ENCODE measurements at places on chromosomes 5 and 9.

DNA sequence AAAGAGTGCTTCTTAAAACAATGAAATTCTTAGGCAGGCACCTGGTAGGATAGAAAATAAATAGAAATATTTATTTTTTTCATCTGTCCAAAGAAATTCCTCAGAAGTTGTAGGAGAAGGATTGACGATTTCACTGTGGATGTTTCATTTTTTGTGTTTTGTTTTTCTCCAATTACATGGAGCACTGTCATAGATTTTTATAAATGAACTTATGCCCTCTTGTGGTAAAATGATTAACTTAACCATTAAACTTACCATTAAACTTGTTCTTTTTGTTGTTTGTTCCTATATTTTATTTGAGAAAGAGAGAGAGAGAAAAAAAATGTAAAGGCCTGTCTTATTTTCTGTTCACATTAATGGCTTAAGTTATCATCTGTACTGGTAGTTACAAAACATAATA is 339.2 kb downstream of the PRR16 start:
- no peak for DNase-seq

GRCh38 chr5:126511961-126512360 is 83.1 kb downstream of the ALDH7A1 start:
- no peak for DNase-seq

GRCh38 chr9:96854651-96855273 is 448 bp upstream of the ZNF782 start:
- no peak for DNase-seq

DNA sequence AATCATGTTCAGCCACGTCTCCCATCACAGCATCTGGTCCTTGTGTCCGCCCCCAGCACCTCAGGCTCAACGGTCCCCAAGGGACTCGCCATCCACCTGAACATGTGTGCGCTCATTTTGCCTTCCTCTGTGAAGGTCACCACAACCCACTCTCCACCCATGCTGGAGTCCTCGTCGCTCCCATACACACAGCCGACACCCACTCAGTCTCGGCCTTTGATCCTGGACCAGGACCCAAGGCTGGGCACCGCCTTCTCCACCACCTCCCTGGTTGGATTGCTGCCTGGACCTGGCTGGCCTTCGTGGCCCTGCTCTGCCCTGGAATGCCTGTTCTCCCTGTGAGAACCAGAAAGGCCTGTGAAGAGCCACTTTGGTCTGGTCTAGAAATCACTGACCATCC is 60.3 kb downstream of the UBE2QL1 start:
- DNase-seq, result no peak

GRCh38 chr9:12702160-12702758 is 9.1 kb downstream of the TYRP1 start:
- DNase-seq, result peak; percentile 75

- no peak for DNase-seq
These were observed 18.9 kb upstream of the EGFL7 start for GRCh38 chr9:136643596-136644342.

GRCh38 chr5:133128066-133128465 is 76.3 kb downstream of the HSPA4 start:
- DNase-seq, result no peak

DNA sequence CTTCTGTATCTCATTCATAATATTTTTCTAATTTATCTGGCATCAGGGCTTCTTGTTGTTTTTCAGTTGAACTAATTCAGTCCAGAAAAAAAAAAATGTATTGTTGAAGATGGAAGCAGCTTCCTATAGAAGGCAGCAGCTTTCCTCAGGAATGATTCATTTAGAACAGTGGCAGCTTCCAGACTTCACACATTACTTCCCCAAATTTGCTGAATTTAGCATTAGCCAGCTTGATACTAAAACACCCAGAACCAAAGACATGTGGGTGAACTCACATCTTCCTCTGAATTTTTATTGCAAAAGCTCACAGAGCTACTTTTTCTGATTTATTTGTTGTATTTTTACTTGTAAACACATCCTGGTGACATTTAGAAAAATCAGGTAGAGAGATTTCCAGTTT is 53.8 kb downstream of the HCN1 start:
- no peak for DNase-seq

DNA sequence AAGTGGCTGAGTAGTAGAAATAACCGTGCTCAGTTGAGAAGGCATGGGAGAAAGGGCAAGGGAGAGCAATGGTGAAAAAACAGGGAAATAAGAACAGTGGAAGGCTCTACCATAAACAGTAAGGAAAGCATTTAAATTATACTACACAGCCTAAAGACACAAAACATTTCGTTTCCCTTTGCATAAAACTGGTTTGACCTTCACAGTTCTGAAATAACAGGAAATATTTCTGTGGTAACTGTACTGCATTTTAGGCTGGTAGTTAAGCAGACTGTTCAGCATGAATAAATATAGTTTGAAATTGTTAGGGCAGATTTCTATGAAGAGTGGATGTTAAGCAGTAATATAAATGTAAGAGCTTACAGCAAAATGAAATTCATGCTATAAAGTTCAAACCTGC is 147.5 kb downstream of the CSNK1G3 start:
- DNase-seq, result no peak
